ENCODE measurements at places on chromosomes 5 and 9.

GRCh38 chr5:150672237-150672883 is 11.3 kb downstream of the MYOZ3 start:
- DNase-seq: no peak

- no peak for DNase-seq
Measured at GRCh38 chr5:179185256-179185940, 125.2 kb downstream of the ZNF354C start.

GRCh38 chr9:77218612-77219011 is 41.3 kb downstream of the VPS13A start:
- DNase-seq: no peak

- no peak for DNase-seq
Measured at GRCh38 chr5:39102684-39103155, 28.5 kb upstream of the RICTOR start.

DNA sequence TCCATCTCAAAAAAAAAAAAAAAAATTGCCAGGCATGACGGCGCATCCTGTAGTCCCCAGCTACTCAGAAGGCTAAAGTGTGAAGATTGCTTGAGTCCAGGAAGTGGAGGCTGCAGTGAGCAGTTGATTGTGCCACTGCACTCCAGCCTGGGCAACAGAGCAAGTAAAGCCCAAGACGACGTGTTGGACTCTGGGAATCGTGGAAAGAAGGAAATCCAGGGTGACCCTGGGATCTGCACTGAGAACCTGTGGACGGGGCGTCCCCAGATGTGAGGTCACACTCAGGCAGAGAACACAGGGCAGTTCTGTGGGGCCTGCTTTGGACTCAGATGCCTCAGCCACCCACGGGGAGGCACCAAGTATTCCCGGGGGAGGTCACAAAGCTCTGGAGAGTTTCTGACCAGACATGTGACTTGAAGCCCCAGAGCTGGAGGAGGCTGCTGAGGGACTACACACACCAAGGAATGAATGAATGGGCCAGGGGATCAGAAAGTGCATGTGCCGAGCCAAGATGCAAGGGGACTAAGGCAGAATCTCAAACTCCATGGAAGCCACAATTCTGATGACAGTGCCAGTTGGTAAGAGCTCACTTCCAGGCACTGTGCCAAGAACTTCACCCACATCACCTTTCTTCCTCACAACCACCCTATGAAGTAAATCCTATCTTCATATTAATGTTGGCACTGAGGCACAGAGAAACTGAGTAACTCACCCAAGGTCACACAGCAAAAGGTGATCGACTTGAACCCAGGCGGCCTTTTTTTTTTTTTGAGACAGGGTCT is 12.9 kb downstream of the DYNC2I2 start:
- no peak for DNase-seq

- DNase-seq: peak; percentile 8
Measured at GRCh38 chr5:105840800-105841199, 1829.9 kb downstream of the EFNA5 start.

- DNase-seq: no peak
Measured at GRCh38 chr5:73030995-73031394, 75.2 kb downstream of the FCHO2 start.

DNA sequence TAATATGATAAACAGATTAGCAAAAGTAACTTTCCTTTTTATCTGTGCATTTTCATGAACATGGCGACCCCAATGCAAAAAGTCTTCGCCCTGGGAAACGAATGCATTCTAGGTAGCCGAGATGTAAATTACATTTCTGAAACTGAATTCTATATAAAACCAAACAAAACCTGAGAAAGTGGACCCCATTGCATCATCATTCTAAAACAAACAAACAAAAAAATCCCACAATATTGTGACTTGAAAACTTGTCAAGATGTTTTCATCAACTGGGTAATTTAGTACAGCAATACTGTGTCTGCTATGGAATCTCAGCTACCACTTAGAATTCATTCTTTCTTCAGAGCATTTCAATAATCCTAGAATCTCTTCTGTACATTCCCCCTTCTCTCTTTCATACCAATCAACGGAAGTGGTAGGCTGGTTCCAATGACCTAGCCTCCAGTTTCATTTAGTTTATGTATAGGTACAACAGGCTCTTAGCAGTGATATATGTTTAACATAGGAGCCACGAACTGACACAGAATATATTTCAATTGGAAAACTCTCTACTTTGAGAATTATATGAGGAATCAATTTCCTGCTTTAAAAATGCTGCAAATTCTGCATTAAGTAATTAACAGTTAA is 85.6 kb downstream of the FBXW11 start:
- DNase-seq: no peak

- DNase-seq: no peak
Measured at GRCh38 chr9:121529237-121529987, 29.8 kb upstream of the GGTA1 start.

DNA sequence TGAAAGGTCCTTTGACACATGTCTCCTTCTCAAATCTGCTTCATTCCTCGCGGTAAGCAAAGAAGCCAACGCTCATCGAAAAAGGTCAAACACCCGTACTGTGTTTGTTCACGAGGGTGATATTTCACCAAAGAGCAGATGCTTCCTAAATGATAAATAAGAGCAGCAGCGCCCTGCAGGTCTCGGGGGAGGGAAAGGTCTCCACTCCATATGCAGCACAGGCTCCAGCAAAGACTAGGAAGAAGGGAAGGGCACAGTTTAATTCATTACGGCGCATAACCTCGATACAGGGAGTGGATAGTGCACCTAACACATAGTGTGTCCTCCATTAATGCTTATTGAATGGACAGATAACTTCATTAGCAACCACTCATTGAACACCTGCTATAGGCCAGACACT is 593.3 kb downstream of the CDK5RAP2 start:
- no peak for DNase-seq

- DNase-seq: no peak
Measured at GRCh38 chr5:141875795-141876627, 2.2 kb downstream of the PCDH1 start.

DNA sequence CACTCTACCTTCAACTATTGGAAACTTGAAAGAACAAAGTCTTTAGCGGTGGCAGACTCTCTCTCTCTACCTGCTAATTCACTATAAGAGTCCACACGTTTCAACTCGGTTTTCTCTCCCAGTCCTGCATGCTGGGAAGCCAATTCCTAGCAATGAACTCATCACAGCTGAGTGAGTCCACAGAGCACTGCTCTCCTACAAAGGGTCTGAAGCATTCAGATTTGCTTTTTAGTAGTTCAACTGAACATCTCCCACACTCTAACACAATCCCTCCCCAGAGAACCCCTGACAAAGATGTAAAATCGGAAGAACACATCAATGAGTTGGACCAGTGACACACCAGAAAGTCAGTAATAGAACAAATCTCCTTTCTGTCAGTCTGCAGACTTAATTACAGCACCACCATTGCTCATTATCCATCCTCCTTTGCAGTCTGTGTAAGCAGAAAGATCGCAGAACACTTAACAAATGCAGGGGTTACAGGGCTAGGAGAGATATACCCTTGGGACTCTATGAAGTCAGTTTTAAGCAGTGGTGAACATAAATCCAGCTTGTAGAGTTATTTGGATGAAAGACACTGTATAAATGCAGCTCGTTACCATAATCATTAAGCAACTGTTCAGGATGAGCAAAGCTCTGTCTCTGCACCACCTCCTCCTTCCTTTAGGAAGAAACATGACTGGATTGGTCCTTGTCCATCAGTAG is 353.4 kb upstream of the GRIA1 start:
- DNase-seq: no peak

DNA sequence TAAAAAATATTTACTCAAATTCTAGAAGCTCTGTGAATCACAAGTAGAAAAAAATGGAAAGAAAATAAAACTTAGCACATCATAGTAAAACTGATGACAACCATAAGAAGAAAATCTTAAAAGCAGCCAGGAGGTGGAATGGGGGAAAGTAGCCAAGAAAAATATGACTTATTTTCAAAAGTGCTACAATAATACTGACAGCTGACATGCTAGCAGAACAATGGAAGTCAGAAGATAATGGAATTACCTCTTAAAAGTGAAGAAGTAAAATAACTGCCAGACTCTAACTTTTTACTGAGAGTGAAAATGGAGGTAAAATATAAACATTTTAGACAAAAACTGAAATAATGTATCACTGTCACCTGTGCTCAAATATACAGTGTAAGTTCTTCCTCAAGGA is 532.2 kb upstream of the SGCD start:
- DNase-seq: no peak

DNA sequence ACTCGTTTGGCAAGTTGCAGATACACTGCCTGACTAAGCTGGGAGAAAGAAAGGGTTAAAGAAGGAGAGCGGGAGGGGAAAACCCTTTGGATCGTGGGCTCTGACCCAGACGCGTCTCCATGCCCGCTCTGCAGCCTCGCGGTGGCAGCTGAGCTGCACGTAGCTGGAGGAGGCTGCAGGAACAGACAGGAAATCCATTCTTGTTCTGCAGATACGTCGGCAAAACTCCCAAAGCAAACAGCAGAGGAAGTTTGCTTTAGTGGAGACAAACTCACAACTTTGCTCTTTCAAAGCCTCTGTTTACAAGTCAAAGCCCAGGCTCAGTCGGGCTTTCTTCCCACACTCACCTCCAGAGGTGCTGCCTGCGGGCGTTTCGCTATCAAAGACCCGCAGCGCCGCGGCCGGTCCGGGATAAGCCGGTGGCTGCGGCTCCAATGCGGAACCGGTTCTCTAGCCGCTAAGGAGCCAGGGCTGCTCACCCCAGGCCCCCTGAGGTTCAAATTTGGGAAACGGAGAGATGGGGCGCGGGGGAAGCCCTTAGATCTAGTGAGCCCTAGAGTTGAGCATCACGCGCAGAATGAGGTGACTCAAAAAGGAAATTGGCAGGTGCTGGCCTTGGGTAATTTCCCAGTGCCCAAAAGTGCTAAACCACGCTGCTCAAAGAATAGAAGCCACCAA is 60.7 kb downstream of the MAT2B start:
- DNase-seq: no peak

DNA sequence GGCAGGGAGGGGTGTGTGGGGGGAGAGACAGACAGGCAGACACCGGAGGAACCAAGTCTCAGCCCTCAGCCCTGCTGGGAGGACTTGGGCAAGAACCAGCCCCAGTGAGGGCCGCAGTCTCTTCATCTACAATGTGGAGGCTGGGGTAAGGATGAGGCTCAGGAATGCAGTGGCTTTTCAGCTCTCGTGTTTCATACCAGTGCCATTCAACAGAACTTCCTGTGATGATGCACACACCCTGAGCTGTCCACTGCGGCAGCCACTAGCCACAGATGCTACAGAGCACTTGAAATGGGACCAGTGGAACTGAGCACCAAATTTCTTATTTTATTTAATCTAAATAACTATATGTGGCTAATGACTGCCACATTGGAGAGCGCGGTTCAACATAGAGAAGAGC is 10.7 kb downstream of the CAMK2A start:
- no peak for DNase-seq

DNA sequence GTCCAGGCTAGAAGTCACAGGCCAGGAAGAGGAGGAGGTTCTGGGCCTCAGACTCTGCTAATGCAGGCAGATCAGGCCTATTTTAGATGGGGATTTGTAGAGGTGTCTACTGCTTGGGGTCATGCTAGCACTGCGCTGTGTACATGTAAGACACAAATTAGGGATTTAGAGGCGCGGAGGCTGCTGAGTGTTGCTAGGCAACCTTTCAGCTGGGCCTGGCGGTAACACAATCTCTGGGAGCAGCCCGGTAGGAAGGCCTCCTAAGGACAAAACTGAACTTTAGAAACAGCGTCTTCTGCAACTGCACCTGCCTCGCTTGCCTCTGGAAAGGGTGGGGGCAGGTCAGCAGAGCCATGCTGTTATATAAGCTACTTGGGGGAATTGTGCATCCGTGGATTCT is 147.9 kb downstream of the MACROH2A1 start:
- DNase-seq: no peak
